ENCODE measurements at places on chromosomes 16 and 17.
A peak's percentile ranks its signal among the peaks of the same experiment; 100 is the strongest.

DNA sequence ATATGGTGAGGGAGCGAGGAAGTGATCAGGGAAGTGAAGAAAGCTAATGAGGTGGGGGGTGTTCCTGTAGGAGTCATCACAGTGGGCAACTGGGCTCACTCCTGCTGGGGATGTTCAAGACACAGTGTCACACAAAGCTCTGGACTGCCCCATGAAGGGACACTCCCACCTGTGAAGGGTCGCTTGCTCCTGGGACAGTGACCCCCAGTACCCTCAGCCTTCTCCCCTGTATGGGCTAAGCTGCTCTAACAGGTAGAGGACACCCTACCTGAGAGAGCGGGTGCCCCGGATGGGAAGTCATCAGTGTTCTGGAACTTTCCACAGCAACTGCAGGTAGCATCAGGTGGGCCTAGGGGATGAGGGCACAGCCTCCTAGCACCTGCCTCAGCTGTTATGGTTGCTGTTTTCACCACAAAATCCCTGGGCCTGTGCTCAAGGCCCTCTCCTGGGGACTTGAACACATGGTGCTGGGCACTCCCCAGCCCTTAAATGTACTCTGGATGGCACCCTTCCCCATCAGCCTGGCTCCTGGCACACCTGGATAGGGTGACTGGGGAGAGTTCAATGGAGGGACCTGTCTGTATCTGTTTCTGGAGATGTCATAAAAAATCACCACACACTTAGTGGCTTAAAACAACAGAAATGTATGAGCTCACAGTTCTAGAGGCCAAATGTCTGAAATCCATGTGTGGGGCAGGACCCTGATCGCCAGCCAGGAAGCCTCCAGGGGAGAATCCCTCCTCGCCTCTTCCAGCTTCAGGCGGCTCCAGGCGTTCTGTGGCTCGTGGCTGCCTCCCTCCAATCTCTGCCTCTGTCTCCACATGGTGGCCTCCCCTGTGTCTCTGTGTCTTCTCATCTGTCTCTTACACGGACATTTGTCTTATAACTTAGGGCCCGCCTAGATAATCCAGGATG is 104.0 kb upstream of the CDH5 start:
- peak; percentile 66 for DNase-seq

DNA sequence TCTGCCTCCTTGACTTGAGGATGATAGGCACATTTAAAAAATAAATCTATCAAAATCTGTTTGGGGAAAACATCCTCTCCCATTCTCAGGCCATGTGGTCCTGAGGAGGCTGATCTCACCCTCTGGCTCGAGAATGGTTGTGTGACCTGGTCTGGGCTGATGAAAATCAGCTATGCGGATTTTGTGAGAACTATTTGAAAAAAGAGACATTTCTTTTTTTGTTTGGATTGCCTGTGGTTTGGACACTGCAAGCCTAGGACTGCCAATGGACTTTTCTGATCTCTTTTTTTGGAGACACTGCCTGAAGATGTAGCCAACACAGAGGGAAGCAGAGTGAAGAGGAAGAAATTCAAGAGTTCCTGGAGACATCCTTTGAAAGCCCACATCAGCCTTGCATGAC is 145.9 kb downstream of the HS3ST3B1 start:
- DNase-seq = no peak

GRCh38 chr17:67435786-67436185 is 58.7 kb downstream of the PITPNC1 start:
- DNase-seq = no peak

GRCh38 chr17:9003355-9004131 is 17.8 kb upstream of the NTN1 start:
- no peak for DNase-seq

DNA sequence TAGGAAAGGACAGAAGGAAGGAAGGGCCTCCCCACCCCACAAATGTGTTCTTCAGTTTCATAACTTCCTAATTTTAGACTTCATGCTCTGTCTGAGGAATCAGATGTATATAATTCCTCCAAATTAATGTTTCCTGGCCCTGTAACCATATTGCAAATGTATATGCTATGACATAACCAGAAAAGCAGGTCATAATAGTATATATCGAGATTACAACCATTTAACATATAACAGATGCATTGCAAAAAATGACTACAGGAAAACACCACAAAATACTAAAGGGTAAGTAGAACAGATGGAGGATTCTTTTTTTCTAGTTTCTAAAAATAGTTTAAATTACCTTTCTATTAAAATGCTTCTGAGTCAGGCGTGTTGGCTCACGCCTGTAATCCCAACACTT is 3.1 kb upstream of the EXOC7 start:
- no peak for DNase-seq

DNA sequence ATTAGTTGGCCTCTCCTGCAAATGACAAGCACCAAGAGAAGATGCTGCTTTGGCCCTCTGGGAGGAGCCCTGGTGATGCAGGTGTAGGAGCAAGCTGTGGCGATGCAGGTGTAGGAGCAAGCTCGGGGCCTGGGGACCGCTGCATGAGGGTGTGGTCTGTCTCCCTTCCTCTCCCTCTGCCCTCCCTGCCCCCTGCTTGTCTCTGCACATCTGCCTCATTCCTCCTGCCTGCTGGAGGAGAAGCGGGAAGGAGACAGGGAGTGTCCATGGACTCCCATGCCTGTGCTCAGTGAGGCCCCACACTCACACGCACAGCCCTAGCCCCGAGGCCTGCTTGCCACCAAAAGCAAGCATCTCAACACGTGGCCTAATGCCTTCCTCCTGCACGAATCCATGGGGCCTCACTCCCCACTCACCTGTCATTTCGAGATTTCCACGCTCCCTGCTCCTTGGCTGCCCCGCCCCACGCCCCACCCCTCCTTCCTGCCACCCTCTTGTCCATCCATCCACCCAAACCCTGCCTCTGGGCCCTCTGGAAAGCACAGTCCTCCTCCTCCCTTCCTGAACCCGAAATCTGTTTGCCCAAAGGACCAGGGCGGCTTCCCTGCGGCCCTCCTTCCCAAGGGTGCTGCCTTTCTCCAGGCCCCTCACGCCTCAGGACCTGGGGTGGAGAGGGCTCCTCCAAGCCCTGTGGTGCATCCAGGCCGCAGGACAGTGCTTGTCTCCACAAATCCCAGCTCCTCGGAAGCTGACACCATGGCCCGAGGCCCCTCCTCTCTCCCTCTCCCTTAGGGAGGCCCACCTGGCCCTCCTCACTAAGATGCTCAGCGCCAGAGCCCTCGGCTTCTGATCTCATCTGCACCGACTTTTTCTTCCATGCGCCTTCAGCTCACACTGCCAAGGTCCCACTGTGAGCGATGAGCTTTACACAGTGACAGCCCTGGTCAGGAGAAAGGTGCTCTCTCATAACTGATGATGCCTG is 11.8 kb upstream of the ALDH3A1 start:
- DNase-seq = no peak

DNA sequence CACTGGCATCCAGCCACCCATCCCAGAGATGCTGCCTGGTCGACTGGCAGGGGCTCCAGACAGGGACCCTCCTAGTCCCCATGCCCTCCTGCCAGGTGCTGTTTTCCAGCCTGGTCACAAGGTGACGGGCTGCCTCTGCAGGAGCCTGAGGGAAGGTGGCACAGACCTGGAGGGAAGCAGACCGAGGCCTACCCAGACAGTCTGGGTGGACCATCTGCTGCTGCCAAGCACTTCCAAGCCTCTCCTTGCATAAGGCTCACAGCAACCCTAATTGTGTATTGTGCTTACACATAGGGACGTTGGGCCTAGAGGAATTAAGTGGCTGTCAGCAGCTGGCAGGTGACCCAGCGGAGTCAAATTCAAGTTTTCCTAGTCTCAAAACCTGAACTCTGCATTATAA is 90.1 kb upstream of the KCNJ18 start:
- no peak for DNase-seq

DNA sequence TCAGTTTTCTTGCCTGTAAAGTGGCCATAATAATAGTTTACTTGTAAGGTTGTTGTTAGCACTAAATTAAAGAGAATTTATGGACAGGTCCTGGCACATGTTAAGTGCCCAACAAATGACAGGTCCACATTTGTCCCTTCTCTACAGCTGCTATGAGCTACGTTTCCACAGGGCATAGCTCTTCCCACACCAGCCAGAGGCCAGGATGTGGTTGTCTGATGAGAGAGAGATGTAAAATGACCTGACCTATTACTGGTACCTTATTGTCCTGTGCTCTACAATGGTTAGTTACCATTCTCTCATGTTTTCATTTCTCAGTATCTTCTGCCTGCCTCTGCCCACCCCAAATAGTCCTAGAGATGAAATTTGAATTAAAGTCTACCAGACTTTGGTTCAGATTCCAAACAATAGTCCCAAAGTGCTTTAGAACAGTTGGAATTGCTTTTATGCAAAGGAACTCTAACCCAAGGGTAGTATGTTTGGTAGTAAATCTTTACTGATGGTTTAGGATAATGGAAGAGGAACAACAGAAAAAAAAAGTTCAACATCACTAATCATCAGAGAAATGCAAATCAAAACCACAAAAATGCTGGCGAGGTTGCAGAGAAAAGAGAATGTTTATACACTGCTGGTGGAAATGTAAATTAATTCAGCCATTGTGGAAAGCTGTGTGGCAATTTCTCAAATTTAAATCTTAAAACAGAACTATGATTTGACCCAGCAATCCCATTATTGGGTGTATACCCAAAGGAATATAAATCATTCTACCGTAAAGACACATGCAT is 57.1 kb upstream of the ANKFN1 start:
- DNase-seq = peak; percentile 7

GRCh38 chr16:64964126-64964540 is 157.7 kb downstream of the CDH11 start:
- peak; percentile 92 for DNase-seq

DNA sequence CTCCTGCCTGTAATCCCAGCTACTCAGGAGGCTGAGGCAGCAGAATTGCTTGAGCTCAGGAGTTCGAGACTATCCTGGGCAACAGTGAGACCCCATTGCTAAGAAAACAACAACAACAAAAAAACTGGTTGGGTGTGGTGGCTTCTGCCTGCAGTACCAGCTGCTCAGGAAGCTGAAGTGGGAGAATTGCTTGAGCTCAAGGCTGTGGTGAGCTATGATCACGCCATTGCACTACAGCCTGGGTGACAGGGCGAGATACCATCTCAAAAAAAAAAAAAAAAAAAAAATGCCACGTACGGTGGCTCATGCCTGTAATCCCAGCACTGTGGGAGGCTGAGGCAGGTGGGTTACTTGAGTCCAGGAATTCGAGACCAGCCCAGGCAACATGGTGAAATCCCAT is 34.1 kb downstream of the NME2 start:
- DNase-seq = no peak

GRCh38 chr17:67438667-67439066 is 61.6 kb downstream of the PITPNC1 start:
- DNase-seq = no peak

All from fibroblast of skin of back (primary cell).